ENCODE measurements at places on chromosomes 13 and 19. TPM values are rescaled to one million over a fixed set of nuclear protein-coding genes. Genes with fewer than 3 reads are reported as not detected.

DNA sequence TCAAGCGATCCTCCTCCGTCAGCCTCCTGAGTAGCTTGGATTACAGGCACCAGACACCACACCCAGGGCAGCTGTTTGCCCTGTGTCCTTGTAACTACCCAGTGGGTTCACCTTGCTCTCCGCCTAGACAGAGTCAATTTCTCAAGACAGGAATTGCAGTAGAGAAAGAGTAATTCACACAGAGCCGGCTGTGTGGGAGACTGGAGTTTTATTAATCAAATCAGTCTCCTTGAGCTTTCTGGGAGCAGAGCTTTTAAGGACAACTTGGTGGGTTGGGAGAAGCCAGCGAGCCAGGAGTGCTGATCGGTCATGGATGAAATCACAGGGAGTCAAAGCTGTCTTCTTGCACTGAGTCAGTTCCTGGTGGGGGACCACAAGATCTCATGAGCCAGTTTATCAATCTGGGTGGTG is 20.6 kb upstream of the ADGRE1 start:
- DNase-seq, result no peak

DNA sequence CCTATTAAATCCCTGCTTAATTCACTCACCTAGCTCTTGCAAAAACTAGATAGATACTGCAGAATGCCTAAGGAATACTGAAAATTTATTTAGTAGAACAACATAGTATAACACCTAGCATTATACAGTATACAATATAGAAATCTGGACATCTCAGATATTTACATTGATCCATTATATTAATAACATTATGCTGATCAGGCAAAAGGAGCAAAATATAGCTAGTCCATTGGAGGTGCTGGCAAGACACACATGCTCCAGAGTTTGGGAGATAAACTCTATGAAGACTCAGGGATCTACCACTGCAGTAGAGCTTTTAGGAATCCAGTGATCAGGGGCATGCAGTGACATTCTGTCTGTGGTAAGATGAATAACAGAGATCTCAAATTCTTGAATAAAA is 357.6 kb downstream of the TBC1D4 start:
- no peak for DNase-seq

DNA sequence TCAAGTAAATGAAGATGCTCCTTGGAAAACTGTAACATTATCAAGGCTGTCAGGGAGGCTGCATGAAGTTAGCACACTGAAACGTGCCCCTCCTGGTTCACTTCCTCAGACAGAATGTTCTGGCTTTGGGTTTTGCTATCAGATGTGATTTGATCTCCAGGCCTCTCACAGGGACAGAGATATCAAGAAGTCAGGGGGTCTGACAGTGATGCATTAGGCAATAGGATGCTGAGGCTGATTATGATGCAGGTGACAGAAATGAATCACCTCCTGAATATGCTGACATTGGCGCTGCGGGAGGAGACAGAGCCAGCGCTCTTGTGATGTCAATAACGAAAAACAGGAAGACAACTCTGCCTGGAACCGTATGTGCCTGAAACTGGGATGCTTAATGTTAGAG is 278.5 kb downstream of the DCT start:
- no peak for DNase-seq

GRCh38 chr19:46006411-46006810 is 11.1 kb downstream of the CCDC61 start:
- DNase-seq, result no peak

- DNase-seq, result no peak
These were observed 23.2 kb upstream of the CRTC1 start for GRCh38 chr19:18660051-18660910.

GRCh38 chr19:34962687-34963572 is 1.1 kb downstream of the ZNF792 start:
- DNase-seq, result no peak

GRCh38 chr13:94028234-94028633 is 451.2 kb downstream of the DCT start:
- DNase-seq, result no peak

GRCh38 chr13:33213024-33213768 is 72.4 kb downstream of the STARD13 start:
- DNase-seq, result no peak

DNA sequence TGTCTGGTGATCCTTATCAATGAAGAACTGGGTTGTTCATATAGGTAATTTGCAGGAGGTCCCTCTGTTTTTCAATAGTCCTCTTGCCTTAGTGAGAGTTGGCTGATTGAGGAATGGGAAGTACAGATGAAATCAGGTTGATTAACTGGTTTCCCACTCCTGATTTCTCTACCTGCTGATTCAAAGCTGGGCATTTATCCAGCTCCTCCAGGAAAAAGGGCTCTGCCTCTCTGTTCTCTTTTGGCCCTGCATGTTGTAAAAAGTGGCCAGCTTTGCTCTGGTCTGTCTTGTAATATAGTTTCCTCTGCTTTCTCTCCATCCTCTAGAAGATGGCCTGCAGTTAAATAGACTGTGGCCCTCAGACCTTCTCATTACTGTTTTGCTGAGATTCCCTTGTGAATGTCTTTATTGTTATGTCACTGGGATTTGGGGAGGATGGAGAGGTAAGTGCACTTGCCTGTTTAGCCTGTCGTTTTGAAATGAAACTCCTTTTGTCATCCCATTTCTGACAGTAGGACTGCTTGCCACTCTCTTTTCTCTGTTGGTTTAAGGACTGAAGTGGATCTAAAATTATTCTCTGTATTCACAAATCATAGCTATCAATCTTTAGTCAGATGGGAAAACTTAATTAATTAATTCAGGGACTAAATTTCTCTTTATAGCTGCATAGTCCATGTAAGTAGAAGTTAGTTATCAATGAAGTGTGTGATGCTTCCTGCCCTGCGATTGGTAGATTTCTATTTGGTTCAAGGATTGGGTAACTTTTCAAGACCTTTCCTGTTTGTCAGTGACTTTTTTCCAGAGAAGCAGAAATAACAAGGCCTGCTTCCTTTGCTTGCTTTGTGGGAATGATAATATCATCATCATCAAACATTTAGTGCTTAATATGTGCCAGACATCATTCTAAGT is 28.5 kb downstream of the GARRE1 start:
- DNase-seq, result no peak

Gene RFPL4AL1
- total RNA-seq, result not detected

Gene ZGLP1
- 0.08 TPM for total RNA-seq

Gene SIGLEC9
- not detected for total RNA-seq

Gene FFAR1
- total RNA-seq, result not detected
